Esophagus muscularis mucosa (tissue), 4 donors: ENCODE measurements at places on chromosomes 5 and 9.

DNA sequence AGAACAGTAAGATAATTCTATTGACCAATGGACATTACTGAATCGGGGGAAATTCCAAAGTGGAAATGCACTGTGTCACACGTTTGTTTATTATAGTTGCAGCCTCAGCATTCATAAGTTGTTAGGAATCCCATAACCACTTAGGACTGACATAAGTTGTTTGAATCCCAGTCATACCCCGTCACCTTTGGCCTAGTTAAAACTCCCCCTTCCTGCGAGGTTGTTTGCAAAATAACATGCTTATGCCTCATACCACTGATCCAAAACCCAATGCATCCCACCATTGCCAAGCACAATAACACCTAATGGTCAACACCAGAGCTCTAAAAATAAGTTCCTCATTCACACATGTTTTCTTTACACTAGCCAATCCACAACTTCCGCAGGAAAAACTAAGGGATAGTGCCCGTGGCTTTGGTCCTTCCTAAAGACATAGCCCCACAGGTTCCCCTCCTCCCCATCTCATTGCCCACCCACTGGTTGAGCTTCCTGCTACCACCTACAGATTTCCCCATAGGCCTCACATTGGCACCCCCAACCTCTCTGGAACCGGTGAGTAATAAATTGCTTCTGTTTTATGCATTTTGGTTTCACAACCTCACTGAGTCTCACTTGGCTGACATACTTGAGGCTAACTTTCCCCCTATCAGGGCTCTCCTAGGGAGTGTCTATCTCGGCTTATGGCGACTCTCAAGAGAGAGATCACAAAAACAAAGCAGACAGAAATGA, 42.3 kb upstream of the MUSK start:
- no peak overlapping the region for H3K4me3 ChIP-seq
- DNase-seq, result no peak
- H3K36me3 ChIP-seq, result no peaks in the 10 kb centered on the region
- no peaks in the 10 kb centered on the region for H3K27me3 ChIP-seq
- no peaks in the 10 kb centered on the region for H3K4me1 ChIP-seq
- no peak overlapping the region for H3K27ac ChIP-seq

GRCh38 chr5:40584054-40584453, 95.7 kb upstream of the PTGER4 start:
- no peaks in the 10 kb centered on the region for H3K36me3 ChIP-seq
- no peak for DNase-seq
- no peaks in the 10 kb centered on the region for H3K27me3 ChIP-seq

- no peak overlapping the region for H3K27ac ChIP-seq
- no peaks in the 10 kb centered on the region for H3K27me3 ChIP-seq
- no peak for DNase-seq
- peaks cover 19% of the 10 kb centered on the region for H3K36me3 ChIP-seq
- H3K4me3 ChIP-seq, result no peak overlapping the region
Observed at GRCh38 chr5:172235827-172236736, 42.1 kb downstream of the EFCAB9 start.

DNA sequence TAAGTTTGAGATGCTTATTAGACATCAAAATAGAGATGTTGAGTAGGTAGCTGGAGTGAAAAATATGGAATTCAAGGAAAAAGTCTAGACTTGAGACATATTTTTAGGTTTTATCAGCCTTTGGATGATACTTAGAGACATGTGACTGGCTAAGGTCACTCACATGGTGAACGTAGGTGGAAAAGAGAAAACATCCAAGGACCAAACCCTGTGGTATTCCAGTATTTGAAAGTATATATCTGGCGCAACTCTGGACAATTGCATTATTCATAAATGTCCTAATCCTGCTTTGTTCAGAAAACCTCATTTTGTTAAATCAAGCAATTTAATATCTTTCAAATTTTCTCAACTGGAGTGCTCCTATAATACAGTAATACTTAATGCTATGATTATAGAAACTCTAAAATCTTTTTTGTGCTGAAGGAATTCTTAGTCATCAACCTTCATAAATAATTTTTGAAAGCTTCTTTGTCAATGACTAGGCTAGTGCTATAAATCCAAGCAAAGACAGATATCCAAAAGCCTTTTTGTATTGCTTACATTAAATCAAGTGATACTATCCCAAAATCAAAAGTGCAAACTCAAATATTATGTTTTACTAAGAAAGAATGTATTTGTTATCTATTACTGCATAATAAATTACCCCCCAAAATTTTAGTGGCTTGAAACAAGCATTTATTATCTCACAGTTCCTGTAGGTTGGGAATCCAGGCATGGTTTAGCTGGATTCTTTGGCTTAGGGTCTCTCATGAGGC, 452.0 kb downstream of the ENC1 start:
- H3K27ac ChIP-seq, result no peak overlapping the region
- no peak overlapping the region for H3K4me3 ChIP-seq
- no peaks in the 10 kb centered on the region for H3K36me3 ChIP-seq

DNA sequence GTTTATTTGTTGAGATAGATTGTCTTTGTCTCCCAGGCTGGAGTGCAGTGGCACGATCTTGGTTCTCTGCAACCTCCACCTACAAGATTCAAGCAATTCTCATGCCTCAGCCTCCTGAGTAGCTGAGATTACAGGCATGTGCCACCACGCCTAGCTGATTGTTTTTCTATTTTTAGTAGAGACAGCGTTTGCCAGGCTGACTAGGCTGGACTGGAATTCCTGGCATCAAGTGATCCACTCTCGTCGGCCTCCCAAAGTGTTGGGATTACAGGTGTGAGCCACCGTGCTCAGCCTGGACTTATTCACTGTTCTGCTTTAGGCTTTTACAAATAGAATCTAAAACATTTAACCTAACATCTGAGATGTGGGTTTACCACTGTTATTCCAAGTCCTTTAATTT, 91.3 kb downstream of the COMMD10 start:
- H3K27me3 ChIP-seq, result no peaks in the 10 kb centered on the region
- no peak for DNase-seq
- H3K36me3 ChIP-seq, result no peaks in the 10 kb centered on the region
- no peak overlapping the region for H3K4me3 ChIP-seq
- H3K27ac ChIP-seq, result no peak overlapping the region
- no peaks in the 10 kb centered on the region for H3K4me1 ChIP-seq

DNA sequence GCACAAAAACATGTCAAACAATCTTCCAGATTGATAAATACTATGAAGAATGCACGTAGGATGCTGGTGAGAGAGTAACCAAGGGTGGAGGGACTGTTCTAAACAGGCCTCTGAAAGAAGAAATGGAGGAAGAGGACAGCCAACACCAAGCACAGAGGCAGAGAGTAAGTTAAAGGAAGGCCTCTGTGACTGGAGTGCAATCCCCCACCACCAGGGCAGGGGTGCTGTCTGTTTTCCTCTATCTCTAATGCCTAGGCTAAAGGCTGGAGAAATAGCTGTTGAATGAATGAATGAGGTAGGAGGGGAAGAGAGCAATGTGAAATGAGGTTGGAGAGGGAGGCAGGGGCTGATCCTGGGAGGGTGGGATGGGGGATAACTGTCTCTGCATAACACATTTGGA, 88.9 kb downstream of the ANKRD55 start:
- H3K4me1 ChIP-seq, result peaks cover 5% of the 10 kb centered on the region
- DNase-seq, result no peak
- no peaks in the 10 kb centered on the region for H3K27me3 ChIP-seq
- no peak overlapping the region for H3K27ac ChIP-seq
- no peaks in the 10 kb centered on the region for H3K36me3 ChIP-seq
- H3K4me3 ChIP-seq, result no peak overlapping the region

DNA sequence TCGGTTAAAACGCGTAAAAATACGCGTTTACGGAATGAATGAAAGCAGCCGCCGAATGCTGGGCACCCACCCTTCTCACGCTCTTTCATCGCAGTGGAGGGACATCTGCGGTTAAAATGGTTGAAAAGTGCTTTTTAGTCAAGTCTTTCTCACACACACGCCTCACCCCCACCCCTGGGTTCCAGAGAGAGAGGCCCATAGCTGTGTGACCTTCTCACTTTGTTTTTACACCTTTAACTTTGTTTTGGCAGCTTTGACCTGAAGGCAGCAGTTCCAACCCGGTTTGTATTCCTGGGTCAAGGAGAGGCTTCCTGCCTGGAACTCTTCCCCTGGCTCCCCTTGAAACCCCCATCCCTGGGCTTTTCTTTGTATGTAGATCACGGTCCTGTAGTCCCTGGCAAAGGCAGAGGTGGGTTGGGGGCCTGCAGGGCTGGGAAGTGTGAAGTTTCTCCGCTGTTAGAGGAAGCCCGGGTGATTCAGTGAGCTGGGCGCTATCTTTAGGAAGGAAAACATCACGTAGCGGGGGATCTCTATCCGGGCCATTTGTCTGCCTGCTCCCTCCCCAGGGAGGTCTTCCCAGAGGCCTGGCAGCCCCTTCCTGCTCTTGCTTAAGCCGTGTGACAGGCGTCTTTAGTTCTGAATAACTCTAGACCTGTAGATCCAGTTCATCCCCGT, 29.6 kb downstream of the SPRY4 start:
- no peak overlapping the region for H3K4me3 ChIP-seq
- no peaks in the 10 kb centered on the region for H3K27me3 ChIP-seq
- no peak overlapping the region for H3K27ac ChIP-seq
- H3K4me1 ChIP-seq, result peaks cover 27% of the 10 kb centered on the region
- no peak for DNase-seq

GRCh38 chr5:89777758-89778157, 631.8 kb downstream of the CETN3 start:
- no peak overlapping the region for H3K27ac ChIP-seq
- no peak for DNase-seq
- H3K27me3 ChIP-seq, result no peaks in the 10 kb centered on the region
- no peak overlapping the region for H3K4me3 ChIP-seq
- no peaks in the 10 kb centered on the region for H3K36me3 ChIP-seq
- no peaks in the 10 kb centered on the region for H3K4me1 ChIP-seq

GRCh38 chr9:73845539-73845938, 651.6 kb upstream of the RORB start:
- H3K36me3 ChIP-seq, result no peaks in the 10 kb centered on the region
- H3K27me3 ChIP-seq, result no peaks in the 10 kb centered on the region
- DNase-seq, result no peak
- no peak overlapping the region for H3K4me3 ChIP-seq

- peak overlapping the region; percentile 48 for H3K27ac ChIP-seq
- DNase-seq, result no peak
- H3K27me3 ChIP-seq, result no peaks in the 10 kb centered on the region
- no peak overlapping the region for H3K4me3 ChIP-seq
Observed at GRCh38 chr5:91114658-91115057, 268.5 kb downstream of the ARRDC3 start.

DNA sequence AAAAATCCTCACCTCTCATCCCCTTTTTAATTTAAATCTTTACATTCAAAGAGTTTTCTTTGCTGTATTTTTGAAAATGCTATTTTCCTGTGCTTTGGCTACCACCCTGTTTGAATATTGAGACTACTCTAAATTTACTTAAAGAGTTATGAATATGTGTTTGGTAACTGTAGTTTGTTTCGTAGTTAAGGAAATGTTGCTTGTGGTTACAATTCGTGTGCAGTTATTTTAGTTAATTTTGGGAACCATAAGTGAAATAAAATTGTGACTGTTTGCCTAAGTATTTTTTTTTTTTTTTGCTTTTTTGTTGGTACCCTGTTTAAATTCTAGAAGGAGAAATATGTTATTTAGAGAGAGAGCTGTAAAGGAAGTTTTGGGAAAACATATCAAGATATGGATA, 78.7 kb downstream of the XRCC4 start:
- H3K4me3 ChIP-seq, result no peak overlapping the region
- no peaks in the 10 kb centered on the region for H3K27me3 ChIP-seq
- no peaks in the 10 kb centered on the region for H3K4me1 ChIP-seq
- H3K36me3 ChIP-seq, result no peaks in the 10 kb centered on the region
- DNase-seq, result no peak

- no peaks in the 10 kb centered on the region for H3K4me1 ChIP-seq
- H3K4me3 ChIP-seq, result no peak overlapping the region
- no peak for DNase-seq
- H3K36me3 ChIP-seq, result no peaks in the 10 kb centered on the region
Observed at GRCh38 chr5:1367149-1367548, 22.2 kb upstream of the CLPTM1L start.

DNA sequence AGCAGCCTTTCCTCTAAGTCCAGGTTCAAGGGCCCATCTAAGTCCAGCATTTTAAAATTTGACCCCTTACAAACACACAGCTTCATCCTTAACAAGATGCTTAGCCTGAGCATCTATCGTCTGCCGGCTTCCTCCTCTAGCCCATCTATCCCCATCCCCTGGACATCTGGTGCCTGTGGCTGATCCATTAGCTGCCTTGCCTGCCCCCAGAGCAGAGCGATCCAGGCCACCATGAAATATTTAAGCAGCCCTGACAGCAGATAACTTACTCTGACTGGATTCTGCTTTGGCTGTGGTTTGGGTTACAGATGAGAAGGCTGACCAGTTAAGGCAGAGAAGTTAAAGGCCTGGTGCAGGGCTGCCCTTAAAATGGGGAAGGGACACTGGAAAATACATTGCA, 30.9 kb upstream of the CPEB4 start:
- H3K4me1 ChIP-seq, result peaks cover 13% of the 10 kb centered on the region
- no peaks in the 10 kb centered on the region for H3K36me3 ChIP-seq
- no peaks in the 10 kb centered on the region for H3K27me3 ChIP-seq
- DNase-seq, result no peak

DNA sequence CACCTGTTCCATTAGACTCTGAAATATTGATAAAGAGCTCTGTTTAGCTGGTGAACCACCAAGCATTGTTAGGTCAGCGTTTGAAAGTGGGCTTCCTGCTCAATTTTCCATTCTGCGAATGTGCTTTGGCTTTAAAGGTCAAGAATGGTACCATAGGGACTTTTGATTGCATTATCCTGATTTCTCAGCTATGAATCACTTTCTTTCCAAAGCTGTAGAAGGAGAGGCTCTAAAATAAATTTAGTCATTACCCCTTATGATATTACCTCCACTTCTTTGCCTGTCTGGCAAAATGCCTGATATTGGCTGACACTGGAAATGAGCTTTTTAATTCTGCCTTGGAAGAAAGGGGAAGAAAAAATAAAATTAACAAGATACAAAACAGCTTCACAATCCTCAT, 237.2 kb upstream of the CTNND2 start:
- H3K36me3 ChIP-seq, result no peaks in the 10 kb centered on the region
- H3K4me3 ChIP-seq, result no peak overlapping the region
- H3K4me1 ChIP-seq, result no peaks in the 10 kb centered on the region
- no peak overlapping the region for H3K27ac ChIP-seq

DNA sequence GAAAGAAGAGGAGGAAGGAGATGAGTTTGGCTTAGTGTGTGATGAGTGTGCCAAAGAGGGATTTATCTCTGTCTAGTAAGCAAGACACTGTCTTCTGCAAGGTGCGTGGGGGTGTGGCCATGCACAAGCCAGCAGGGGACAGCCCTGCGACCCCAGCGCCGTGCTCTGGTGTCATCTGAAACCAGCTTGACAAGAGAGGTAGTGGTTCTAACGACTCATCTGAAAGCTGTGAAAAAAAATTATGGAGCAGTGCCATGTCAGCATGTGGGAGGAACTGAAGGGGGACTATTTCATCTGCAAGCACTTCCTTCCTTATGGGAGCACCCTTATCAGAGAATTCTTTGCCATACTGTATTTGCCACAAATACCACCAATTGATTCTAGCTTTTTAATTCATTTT, 398.6 kb downstream of the PSAT1 start:
- H3K27ac ChIP-seq, result no peak overlapping the region
- no peak overlapping the region for H3K4me3 ChIP-seq
- DNase-seq, result no peak

- no peaks in the 10 kb centered on the region for H3K36me3 ChIP-seq
- no peaks in the 10 kb centered on the region for H3K4me1 ChIP-seq
- no peak for DNase-seq
- H3K27ac ChIP-seq, result no peak overlapping the region
Observed at GRCh38 chr5:78843436-78843835, 141.7 kb downstream of the ARSB start.

- no peaks in the 10 kb centered on the region for H3K36me3 ChIP-seq
- DNase-seq, result no peak
- H3K27me3 ChIP-seq, result no peaks in the 10 kb centered on the region
- no peak overlapping the region for H3K27ac ChIP-seq
- H3K4me3 ChIP-seq, result no peak overlapping the region
Observed at GRCh38 chr5:36070687-36071571, 4.2 kb upstream of the UGT3A2 start.
